EL (cell line): ENCODE measurements at places on chromosomes 7 and 10.

- DNase-seq = no peak
Measured at GRCh38 chr7:80263821-80264220, 129.2 kb downstream of the GNAI1 start.

DNA sequence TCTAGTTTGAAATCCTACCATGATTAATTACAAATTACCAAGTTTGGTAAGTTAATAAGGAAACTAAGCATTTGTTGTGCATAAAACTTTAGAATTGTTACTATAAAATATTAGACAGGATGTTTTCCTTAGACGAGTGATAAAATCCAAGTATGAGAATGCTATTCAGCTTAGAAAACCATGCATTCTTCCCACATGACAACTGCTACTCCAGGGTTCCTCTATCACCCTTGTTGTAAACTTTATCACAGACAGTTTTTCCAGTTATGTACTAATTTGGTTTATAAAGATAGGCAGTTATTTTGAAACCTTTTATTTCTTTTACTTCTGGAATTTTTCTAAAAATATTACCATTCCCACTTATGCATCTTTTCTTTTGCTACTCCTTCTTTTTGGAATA lies 52.0 kb downstream of the SIRT1 start:
- peak; percentile 46 for DNase-seq

DNA sequence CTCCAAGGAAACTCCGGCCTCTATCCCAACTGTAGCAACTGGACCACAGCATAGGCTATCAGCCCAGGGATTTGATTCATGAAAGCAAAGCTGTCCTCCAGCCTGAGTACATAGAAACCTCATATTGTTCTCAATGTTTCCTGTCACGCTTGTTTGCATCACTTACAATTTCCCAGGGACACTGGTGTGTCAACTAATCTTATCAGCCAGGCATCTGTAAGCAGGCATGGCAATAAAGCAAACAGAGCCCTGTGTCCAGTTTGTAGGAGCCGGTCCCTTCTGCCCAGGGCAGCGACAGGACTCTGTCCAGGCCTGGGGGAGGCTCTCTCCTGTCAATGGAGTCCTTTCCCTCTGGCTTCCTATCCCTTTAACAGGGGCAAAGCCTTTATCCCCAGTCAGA lies 23.0 kb upstream of the CDHR3 start:
- DNase-seq = no peak

DNA sequence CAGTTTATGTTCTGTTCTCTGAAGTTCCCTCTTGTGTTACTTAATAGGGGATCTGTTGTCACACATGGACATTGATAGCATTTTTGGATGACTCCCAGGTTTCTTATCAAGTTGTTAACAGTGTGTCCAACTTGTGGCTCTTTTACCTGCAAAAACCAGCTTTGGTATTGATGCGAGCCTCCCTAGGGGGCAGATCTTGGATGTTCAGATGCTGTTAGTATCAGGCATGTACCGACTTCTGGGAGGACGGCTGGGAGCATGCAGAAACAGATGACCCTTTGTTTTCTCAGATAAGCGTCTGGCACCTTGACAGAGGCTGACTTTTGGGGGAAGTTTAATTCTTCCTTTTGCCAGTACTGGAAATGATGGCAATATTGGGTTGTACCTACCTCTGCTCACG lies 2.2 kb downstream of the PLPP4 start:
- DNase-seq = no peak

DNA sequence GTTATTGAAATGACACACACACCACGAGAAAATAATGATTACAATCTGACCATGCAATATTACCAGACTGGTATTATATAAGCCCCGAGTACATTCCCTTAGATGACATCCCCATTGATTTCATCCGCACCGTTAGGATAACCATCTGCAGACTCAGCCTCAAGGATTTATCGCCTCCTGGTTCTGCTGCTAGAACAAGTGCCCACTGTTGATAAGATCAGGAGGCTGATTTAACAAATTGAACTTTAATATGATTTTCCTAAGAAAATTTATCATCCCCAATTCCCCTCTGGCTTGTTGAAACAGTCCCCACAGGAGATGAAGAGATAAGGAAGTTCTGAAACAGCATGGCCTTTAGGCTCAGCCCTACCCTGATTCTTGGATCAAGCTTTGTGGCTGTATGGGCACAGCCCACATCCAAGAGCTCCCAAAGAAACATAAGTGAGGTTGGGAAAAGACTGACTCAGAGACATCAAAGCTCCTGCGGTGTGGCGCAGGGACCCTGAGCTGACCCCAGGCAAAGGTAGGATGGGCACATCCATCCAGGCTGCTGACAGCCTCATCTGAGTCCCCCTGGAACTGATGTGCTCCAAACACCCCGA lies 59.2 kb upstream of the CHCHD3 start:
- no peak for DNase-seq

DNA sequence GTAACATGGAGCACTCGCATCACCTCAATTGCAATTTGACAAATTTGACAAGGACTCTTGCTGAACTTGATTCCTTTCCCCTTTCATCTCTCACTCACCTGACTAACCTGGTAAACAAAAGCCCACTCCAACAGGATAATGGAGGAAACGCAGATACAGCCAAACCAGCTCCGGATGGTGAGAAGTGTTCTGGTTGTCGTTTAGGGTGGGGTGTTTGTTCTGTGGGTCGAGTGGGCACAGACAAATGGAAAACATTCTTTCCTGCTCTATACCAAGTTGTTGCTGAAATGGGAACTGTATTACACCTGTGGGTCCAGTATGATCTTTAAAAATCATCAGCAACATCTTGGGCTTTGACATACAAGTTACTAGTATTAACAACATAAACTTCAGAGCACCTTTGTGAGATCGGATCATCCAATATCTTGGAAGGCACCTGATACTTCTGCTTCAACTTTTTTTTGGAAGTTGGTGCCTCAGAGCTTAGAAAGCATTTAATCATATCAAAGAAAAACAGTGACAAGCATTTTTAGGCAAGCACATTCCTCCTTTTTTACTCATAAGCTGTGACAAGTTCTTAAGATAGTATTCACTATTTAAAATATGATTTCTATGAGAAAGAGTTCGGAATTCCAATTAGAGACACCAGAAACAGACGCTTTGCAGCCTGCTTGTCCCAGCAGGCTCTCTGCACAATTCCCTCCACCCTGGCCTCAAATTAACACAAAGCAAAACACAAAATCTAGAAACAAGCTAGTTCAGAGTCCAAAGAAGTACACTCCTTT lies 58.1 kb downstream of the CCDC186 start:
- DNase-seq = peak; percentile 5

GRCh38 chr7:119270644-119271043 lies 1002.3 kb upstream of the KCND2 start:
- DNase-seq = no peak

DNA sequence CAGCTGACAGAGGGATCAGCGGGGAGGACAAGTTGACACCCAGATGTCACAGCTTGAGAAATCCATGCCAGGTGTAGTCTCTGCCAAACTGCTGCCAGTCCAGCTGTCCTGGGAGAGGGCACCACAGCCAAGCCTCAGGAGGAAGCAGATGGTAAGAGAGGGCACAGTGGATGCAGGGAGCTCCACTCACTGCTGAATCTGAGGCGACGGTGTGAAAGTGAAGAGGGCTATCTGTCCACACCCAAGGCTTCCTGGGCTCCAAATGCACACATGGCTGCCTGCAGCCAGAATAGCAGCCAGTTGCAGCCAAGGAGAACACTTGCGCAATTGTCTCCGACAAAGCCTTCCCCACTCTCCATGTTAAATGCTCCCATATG lies 502.4 kb downstream of the GRID1 start:
- no peak for DNase-seq

GRCh38 chr7:107672183-107672582 lies 11.6 kb downstream of the SLC26A4 start:
- DNase-seq = no peak

GRCh38 chr10:63376560-63377304 lies 89.0 kb downstream of the JMJD1C start:
- peak; percentile 90 for DNase-seq

GRCh38 chr10:10353326-10353868 lies 664.3 kb upstream of the CELF2 start:
- peak; percentile 2 for DNase-seq

GRCh38 chr10:46048152-46048551 lies 2.1 kb upstream of the MSMB start:
- no peak for DNase-seq

DNA sequence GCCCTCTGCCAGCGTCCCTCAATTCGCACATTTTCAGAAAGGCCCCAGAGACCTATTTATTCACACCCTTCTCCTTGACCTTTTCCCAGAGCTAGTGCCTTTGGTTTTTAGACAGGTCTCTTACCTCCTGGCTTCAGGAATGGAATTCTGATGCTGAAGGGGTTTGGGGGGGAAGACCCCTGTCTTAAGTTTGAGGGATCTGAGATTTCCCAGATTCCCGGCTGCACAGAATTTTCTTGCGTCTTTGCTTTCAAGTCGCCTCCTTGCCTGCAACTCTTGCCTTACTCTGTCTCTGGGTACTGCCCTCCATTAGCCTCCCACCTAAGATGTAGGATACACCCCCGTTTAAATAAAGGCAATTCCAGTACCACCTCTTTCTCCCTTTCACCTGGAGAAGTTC lies 1.9 kb downstream of the GATA3 start:
- DNase-seq = no peak

GRCh38 chr7:14924398-14924797 lies 21.8 kb upstream of the DGKB start:
- peak; percentile 26 for DNase-seq

- no peak for DNase-seq
Measured at GRCh38 chr10:70312972-70313371, 29.2 kb upstream of the NPFFR1 start.

DNA sequence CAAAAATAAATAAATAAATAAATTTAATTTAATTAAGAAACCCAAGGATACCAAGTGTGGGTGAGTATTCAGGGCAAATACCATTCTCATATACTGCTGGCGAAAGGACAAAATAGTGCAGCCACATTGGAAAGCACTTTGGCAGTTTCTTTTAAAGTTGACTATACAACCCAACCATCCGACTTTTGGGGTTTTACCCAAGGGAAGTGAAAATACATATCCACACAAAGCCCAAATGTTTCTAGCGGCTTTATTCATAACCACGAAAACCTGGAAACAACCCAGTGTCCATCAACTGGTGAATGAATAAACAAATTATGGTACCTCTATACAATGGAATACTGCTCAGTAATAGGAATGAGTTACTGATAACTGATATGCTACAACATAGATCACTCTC lies 36.2 kb upstream of the OGDHL start:
- no peak for DNase-seq

DNA sequence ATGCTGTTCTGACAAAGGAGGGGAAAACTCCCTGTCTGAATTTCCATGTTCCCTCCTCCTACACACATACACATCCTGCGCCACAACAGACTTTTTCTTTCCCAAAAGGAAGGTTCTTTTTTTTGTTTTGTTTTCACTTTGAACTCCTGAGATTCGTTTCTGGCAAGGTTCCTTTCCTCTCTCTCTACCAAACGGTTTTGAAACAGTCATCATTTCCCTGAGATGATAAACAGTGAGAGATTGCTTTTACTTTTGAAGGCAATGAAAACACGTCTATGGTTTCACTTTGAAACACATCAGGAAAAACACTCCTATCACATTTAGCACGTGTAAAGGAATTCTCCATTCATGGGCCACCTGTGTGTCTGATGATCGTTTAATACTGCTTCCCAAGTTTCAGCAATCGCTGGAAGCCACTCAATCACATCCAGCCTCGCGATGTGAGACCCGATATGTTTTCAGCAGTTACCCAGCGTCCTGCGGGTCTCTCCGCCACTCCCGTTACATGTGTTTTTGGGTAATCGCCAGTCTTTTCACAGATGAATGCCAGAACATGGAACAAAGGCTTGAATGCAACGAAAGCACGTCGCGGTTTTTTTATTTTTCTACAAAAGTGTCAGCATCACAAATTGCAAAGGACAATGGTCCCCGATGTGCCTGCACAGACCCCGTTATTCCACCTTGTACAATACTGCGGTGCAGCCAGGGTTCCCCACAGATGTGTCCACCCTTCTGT lies 62.8 kb upstream of the CUX1 start:
- DNase-seq = peak; percentile 53

DNA sequence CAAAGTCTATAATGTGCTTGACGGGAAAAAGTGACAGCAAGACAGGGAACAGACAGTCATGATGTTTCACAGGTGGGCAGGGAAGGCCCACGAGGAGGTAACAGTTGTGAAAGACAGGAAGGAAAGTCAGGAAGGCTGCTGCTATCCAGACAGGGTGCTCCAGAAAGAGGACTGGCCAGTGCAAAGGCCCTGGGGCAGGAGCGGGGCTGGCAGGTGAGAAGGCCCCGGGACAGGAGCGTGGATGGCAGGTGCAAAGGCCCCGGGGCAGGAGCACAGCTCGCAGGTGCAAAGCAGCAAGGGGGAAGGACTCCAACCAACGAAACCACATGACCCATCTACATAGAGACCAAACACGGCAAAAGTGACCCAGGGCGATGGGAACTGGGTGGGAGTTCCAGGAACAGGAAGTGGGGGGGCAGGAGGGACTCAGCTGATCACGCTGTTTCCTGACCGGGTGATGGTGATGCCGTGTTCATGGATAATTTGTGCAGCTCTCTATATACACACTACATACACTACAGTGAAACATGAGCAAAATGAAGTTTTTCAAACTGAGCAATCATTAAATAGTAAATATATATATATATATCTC lies 138.2 kb downstream of the MAD1L1 start:
- no peak for DNase-seq
